ENCODE measurements at places on chromosomes 7 and 10.
A peak's percentile ranks its signal among the peaks of the same experiment; 100 is the strongest.

DNA sequence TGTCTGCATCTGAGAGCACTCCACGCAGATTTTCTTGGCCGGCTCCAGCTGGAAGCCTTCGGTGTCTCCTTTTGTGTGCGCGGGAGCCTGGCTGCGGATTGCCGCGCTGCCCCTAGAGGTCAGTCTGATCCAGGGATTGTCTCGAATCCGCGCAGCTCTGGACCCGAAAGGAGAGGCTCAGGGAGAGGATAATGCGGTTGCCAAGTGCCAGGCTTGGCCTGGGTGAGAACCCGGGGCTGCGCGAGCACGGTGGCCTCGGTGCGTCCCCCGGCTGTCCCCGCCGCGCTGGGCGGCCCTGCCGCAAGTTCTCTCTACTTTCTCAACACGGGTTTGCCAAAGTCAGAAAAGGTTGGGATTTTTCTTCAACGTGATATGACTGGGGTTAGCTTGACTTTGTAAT lies 140.9 kb downstream of the ADCYAP1R1 start:
- peak; percentile 88 for DNase-seq

DNA sequence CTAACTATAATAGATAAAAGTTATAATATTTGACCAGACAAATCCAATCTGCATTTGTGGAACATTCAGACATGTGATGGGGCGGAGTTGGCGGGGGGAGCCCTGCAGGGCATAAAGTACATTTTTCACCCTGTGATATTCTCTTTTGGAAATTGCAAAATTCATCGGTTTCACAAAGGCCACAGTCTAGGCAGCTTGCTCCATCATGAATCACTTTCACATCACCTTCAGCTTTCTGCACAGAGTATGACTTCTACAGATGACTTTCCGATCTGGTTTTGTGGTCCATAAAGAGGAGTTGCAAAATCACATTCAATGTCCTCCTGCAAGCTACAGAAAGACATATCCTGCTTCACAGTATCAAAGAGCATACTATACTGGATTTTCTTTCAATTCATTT lies 51.4 kb upstream of the APBB1IP start:
- DNase-seq: no peak

DNA sequence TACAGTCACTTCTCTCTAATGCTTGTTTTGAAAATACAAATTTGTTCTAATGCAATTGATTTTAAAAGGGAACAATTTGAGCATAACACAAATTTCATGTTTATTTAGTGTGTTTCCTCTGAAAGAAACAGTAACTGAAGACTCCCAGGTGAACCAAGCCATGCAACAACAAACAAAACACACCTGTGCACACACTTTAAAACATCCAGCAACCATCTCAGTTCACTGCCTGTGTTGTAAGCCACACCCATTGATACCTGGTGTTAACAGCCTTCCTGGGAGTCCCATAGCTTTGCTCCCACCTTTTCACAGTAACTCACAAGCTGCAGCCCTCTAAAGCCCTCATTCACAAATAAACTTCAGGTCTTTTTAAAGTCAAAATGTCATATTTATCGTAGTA lies 89.3 kb downstream of the DOCK4 start:
- no peak for DNase-seq

- no peak for DNase-seq
These were observed 391.8 kb downstream of the CALN1 start for GRCh38 chr7:72020311-72020710.

DNA sequence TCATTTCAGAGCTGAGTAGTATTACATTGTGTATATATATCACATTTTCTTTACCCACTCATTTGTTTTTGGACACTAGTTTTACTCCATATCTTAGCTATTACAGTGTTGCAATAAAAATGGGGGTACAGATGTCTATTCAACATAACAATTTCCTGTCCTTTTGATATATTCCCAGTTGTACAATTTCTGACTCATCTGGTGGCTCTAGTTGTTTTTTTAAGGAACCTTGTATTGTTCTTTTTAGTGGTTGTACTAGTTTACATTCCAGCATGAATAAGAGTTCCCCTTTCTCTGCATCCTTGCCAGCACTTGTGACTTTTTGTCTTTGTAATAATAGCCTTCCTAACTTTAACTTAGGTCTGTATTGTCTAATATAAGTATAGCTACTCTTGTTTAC lies 739.9 kb downstream of the XPNPEP1 start:
- DNase-seq: no peak

Data from ecto neural progenitor cell (in vitro differentiated cells).